ENCODE measurements at places on chromosomes 1 and 21.

DNA sequence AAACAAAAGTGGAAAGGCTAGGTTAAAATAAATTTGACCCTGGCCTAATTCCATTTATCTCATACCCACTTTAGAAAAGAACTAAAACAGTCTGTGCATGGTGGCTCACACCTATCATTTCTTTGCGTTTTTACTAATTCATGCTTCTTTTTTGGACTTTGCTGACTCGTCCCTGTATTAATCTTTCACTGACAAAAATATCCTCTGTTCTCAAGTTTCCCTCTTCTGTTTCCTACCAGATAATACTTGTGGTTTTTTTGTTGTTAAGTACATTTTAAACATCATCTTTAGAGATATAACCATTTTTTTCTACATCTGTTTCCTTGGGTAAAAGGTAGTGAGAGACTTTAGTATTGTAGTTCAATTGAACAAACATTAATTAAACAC is 11.5 kb downstream of the CNST start:
- no peak for DNase-seq

- no peak for DNase-seq
Observed at GRCh38 chr1:225435957-225436392, 8.1 kb upstream of the LBR start.

DNA sequence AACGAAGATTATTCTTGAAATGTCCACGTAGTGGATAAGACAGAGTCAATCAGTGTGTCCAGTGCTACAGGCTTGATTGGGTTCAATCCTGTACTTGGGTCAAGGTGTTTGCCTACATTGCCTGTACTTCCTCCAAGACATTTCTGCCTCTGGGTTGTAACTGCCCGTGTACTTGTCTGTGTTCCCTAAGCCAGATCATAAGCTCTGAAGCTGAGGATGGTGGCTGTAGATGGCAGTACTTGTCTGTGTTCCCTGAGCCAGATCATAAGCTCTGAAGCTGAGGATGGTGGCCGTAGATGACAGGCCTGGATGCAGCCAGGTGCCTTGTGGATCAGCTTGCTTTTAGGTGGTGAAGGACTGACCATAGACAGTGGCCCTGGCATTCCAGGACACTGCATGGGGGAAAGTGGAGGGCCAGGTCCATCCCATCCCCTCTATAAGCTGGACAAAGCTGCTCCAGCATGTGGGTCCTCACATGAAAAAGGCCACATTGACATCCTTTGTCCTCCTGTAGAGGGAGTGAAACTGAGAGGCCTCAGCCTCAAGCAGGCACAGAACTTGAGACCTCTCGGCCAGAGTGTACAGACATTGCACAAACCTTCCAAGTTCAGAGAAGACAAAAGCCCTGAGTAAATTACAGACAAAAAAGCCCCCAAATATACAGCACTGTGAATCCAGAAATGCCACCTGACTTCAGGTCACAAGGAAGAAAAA is 2.0 kb upstream of the SRM start:
- no peak for DNase-seq

- no peak for DNase-seq
Observed at GRCh38 chr1:235012436-235013210, 116.0 kb downstream of the TOMM20 start.

GRCh38 chr1:239951511-239952140 is 140.1 kb upstream of the FMN2 start:
- DNase-seq = peak; percentile 65

DNA sequence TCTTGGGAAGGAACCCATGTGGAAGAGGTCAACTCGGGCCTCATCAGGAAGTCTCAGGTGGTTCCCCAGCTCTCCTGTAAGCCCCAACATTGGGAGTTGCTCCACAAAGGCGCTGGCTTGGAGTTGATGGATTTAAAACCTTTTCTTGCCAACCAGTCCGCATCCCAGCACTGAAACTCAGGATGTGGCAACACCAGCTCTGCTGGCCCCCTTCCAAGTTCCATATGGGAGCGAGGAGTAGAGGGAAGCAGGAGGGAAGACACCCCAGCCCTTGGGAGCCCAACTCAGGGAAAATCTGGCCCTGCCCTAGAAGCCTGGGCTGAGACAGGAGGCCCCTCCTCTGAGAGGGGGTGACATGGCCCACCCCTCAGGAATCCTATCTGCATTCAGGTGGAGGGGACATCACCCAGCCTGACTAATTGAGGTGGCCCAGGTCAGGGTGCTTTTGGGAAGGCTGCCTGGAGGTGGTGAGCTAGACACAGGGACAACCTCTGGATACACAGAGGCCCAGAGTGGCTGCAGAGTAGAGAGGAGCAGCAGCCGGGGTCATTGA is 33.1 kb upstream of the DMBX1 start:
- DNase-seq = no peak
